ENCODE measurements at places on chromosomes 5 and 9.

DNA sequence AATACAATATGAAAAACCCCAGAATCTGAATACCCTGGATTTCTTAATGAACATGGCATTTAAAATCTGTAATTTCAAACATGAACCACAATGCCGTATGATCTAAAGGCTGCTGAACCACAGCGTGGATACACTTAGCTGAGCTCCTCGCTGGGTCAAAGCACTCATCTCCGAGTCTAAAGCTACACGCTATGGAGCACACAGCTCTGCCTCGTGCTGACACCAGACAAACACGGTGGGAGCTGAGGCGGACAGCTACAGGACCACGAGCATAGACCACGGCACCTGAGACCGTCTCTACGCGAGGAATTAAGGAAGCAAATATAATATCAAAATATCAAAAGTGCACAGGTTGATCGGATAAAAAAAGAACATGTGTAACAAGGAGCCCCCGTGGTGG lies 42.8 kb upstream of the IPPK start:
- no peak for DNase-seq

DNA sequence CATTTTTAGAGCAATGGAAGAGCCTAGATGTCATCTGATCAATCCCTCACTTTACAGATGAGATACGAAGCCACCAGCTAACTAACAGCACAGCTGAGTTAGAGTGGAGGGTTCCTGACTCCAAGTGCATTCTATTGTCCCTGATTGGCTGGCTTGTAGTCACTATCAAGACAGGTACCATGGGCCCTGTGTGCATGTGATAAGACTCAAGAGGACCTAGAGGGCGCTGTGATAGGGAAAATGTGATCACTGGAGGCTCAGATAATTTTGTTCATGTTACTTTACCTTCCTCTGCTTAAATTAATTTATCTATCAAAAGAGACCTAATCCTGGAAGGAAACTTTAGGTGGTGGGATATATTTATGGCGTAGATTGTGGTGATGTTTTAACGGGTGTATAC lies 19.5 kb upstream of the SNAPC3 start:
- DNase-seq, result peak; percentile 34

- DNase-seq, result no peak
These were observed 248.7 kb upstream of the RGMB start for GRCh38 chr5:98524773-98525172.

DNA sequence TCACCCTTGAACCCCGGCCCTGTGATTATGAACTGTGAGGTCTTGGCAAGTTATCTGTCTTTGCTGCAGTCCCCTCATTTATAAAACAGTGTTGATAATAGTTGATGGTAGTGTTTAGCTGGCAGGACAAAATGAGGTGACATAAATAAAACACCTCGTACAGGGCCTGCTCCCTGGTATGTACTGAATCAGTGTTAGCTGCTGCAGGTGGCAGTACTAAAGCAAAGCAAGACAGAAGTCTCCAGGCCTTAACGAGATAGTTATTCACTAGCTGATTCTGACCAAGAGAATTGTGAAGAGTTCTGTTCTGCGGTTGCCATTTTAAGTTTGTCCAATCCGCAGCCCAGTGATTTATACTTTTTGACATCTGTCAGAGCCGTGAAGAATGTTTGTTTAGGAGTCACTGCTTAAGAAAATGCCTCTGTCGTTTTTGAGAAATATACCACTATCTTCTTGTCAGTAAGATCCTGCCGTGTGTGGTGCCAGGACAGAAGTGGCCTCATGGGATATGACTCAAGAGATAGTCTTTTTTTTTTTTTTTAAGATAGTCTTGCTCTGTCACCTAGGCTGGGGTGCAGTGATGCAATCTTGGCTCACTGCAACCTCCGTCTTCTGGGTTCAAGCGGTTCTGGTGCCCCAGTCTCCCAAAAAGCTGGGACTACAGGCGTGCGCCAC lies 75.9 kb downstream of the KDM4C start:
- DNase-seq, result no peak

GRCh38 chr5:179317411-179318220 lies 27.6 kb downstream of the ADAMTS2 start:
- DNase-seq, result no peak

GRCh38 chr5:149285153-149285552 lies 13.5 kb downstream of the AFAP1L1 start:
- DNase-seq, result no peak

- no peak for DNase-seq
These were observed 114.7 kb upstream of the CXCL14 start for GRCh38 chr5:135693371-135693955.

DNA sequence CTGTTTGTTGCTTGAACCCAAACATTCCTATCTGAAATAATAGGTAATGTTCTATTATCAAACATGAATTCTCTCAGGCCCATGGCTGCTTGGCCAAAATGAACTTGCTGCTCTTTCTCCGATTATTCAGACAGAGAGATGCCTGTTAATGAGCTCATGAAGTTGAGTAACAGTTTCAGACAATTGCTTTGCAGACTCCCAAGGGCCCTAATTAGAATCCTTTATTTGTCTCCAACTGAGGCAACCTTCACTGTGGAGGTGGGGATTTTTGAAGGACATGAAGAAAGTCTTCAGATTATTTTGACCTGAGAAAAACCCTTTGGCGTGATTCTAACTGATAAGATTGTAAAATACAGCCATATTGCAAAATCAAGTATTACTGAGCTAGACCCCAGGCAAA lies 466.7 kb downstream of the NFIB start:
- DNase-seq, result no peak

DNA sequence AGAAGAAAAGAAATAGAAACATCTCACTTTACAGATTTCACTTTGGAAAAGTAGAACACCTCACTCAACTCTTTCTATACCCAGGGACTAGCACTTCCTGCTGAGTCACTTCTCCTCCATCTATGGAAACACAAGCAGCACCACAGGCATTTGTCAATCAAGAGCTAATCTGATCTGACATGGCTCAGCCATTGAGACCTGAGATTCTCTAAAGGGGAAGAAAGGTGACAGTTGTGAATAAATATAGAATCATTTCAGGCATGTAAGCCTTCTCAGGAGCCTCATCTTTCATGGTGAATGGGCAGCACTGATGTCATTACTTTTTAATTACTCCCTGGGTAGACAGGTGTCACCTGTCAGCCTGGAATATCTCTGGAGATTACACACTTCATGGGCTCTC lies 559.8 kb downstream of the HINT1 start:
- peak; percentile 90 for DNase-seq

DNA sequence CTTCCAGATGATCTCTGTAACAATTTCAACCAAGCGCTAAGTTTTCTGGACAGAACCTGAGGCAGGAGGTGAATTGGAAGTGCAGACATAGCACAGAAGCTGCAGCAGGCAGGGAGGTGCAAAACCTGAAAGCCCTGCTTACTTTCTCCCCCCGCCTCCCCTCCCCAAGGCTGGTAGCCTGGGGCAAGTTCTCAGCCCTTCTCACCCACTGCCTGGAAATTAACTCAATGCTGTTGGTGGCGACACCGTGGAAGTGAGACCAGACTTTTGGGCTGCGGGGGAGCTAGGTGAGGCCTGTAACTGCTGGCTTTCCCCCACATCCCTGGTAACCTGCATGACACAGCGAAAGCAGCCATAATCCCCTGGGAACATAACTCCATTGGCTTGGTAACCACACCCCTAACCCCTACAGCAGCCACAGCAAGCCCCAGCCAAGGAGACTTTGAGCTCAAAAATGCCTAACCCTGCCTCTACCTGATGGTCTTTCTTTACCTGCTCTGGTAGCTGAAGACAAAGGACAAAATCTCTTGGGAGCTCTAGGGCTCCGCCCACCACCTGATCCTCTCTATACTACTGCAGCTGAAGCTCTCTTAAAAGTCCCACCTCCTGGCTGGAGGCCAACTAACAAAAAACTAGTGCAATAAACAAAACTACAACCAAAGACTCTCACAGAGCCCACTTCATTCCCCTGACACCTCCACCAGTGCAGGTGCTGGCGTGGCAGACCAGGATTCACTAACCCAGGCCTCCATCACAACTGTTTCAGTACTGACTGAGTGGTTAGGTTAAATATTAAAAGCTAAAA lies 11.9 kb upstream of the OR13C8 start:
- DNase-seq, result no peak

- DNase-seq, result no peak
These were observed 80.5 kb downstream of the SMIM15 start for GRCh38 chr5:61081741-61082140.

DNA sequence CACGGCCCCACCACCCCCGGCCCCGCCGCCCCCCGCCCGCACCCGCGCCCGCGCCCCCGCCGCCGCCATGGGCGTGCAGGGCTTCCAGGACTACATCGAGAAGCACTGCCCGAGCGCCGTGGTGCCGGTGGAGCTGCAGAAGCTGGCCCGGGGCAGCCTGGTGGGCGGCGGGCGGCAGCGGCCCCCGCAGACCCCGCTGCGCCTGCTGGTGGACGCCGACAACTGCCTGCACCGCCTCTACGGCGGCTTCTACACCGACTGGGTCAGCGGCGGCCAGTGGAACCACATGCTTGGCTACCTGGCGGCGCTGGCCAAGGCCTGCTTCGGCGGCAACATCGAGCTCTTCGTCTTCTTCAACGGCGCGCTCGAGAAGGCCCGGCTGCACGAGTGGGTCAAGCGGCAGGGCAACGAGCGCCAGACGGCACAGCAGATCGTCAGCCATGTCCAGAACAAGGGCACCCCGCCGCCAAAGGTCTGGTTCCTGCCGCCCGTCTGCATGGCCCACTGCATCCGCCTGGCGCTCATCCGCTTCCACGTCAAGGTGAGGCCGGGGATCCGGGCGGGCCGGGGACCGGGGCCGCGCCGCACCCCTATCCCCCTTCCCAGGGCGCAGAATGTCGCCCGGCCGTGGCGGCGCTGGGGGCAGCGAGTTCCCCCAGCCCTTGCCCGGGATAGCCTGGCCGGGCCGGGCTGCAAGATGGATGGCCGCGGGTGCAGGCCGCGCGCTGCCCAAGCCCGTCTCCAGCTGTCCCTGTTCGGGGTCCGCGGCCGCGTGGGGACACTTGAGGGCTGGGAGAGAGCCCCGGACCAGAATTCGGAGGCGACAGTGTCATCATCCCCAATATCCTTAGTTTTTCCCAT lies 594 bp downstream of the FAM120A start:
- DNase-seq, result peak; percentile 71

GRCh38 chr5:67221487-67222242 lies 25.1 kb upstream of the CD180 start:
- no peak for DNase-seq

DNA sequence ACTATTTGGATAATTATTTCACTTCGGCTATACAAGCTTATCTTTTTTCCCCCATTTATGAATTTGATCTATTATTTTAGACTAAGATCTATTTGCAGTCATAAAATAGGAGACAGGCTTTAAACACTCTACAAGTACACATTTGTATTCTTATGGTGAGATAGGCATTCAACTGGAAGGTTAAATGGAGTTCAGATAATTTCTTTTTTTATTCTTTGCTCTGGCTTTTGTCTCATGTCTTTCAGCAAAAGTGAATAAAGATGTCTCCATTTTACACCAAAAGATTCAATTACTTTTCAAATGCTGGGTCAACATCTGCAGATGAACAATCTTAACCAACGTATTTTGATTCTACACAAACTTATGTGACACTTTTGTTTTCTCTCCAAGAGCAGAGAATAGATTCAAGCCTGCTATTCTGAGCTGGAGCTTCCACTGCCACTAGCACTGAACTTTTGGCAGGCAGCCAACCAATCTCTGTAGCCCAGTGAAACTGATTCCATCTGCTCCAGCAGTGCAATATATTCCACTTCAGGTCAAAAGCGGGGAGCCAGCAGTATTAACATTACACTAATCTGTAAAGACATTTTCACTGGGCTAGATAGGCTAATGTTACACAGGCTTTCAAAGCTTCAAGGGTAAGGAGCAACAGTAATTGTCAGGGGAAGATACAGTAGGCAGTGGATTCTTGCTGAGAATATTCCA lies 452.0 kb upstream of the ZNF608 start:
- DNase-seq, result peak; percentile 80

DNA sequence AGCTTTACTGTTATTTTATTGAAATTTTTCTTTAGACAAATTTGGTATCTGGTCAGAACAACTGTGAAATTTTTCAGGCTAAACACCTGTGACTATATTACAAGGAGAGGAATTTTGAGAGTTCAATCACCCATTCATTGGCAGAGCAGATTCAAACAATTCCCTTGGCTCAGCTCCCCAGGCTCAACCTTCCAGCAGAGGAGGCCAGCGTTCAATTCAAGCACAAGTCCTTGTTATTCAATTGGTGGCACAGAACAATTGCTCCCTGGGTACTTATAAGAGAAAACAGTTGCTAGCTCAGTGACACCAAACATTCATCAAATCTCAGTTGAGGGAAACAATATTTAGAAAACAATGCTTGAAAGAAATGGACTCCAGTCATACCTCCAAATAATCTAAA lies 83.3 kb downstream of the SUSD1 start:
- peak; percentile 19 for DNase-seq

DNA sequence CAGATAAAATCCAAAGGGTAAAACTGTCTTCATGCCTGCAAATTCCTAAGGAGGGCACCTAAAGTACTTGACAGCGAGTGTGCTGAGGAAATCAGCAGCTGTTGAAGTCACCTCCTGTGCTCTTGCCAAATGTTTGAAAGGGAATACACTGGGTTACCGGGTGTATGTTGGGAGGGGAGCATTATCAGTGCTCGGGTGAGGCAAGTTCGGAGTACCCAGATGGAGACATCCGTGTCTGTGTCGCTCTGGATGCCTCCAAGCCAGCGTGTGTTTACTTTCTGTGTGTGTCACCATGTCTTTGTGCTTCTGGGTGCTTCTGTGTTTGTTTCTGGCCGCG lies 727 bp upstream of the ADRB2 start:
- DNase-seq, result no peak

DNA sequence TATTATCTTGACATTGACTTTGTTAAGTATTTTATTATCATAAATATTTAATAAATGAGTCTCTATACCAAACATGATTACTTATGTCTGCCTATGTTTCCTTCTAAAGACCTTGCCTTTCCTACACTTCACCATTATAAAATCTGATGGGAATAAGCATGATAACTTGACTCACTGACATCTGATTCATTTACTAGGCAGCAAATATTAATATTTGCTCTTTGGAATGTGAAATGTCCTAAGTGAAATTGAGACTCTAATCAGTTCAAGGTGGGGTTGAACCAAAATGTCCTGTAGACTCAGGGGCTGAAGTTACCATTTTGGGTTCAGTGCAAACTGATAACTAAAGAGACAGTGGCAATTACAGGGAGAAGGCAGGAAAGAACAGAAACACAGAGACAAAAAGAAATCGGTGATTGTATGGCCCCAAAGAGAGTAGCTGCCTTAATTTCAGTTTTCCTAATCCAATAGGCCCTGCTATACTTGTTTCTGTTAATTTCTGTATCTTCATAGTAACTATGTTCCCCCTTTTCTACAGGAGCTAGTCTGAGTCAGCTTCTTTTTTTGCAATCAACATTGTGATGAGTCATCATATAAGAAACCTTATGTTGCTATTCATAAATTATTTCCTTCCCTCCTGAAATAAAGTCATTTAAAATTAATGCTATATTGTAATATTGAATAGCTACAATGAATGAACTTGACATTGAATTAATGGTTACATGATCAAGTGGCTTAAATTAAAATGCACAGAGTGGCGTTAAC lies 296.8 kb downstream of the PDE4D start:
- DNase-seq, result peak; percentile 52
